ENCODE measurements at places on chromosomes 7 and 10.
A peak's percentile ranks its signal among the peaks of the same experiment; 100 is the strongest.

DNA sequence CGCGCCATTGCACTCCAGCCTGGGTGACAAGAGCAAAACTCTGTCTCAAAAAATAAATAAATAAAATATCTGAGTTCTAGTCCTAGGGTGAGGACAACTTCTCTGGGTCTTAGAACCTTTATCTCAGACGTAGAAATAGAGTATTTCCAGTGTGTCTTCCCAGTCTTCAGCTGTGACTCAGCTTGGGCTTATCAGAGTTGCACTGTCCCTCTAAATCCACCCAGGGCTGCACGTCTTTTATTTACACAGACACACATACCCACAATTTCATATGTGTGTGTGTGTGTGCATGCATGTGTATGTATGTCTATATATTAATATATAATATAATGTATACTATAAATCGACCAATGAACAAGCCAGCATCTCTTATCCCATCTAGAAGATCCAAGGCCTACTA, 13.0 kb upstream of the PDIA4 start:
- H3K4me3 ChIP-seq = no peak overlapping the region
- peaks cover 2% of the 10 kb centered on the region for H3K4me1 ChIP-seq
- H3K36me3 ChIP-seq = peaks cover 2% of the 10 kb centered on the region

GRCh38 chr7:36037121-36037662, 115.9 kb upstream of the EEPD1 start:
- H3K4me1 ChIP-seq = no peaks in the 10 kb centered on the region
- no peak for DNase-seq
- H3K36me3 ChIP-seq = no peaks in the 10 kb centered on the region
- no peak overlapping the region for H3K4me3 ChIP-seq
- no peak overlapping the region for H3K27ac ChIP-seq

DNA sequence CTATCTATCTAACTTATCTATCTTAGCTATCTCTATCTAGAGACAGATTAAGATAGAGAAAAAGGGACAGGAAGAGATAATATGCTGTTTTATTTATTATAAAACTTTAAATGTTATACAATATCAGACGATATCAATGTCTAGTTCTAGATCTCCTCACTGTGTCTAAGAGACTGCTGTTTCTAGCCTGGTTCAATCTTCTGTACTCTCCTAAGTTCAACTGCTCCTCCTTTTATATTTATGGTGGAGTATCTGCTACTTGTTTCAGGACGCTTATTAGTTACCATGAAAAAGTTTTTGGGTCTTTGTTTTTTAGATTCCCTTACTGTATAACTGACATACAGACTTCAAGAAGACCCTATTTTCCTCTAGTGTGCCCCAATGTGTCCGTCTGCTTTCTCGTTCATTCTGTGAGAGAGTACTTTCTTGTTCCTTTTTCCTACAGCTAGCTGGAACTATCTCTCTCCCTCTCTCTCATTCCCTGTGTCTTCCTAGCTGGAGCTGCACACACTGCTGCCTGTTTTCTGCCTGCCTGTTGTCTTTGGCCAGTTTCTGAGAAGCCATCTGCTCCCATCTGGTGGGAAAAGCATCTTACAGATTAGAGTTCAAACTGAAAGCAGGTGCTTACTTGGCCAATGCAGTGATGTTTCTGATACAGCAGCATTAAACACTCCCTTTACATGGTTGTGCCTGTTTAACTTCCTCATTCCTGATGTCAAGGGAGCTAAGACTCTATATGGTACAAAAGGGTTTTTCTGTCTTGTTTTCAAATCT, 49.4 kb upstream of the ARL4A start:
- no peaks in the 10 kb centered on the region for H3K36me3 ChIP-seq
- DNase-seq = no peak
- peak overlapping the region; percentile 88 for H3K27ac ChIP-seq
- H3K27me3 ChIP-seq = no peaks in the 10 kb centered on the region
- peak overlapping the region; percentile 76 for H3K4me3 ChIP-seq
- H3K4me1 ChIP-seq = peaks cover 16% of the 10 kb centered on the region

GRCh38 chr7:68185631-68186456, 1189.2 kb downstream of the TYW1 start:
- DNase-seq = no peak
- no peaks in the 10 kb centered on the region for H3K4me1 ChIP-seq
- no peak overlapping the region for H3K4me3 ChIP-seq

GRCh38 chr7:137221467-137221866, 122.1 kb downstream of the PTN start:
- H3K36me3 ChIP-seq = no peaks in the 10 kb centered on the region
- no peaks in the 10 kb centered on the region for H3K27me3 ChIP-seq
- no peak overlapping the region for H3K4me3 ChIP-seq
- no peak overlapping the region for H3K27ac ChIP-seq
- no peaks in the 10 kb centered on the region for H3K4me1 ChIP-seq

GRCh38 chr10:79923669-79924068, 25.2 kb downstream of the SFTPD start:
- H3K4me3 ChIP-seq = no peak overlapping the region
- no peak for DNase-seq
- H3K27me3 ChIP-seq = peaks cover 1% of the 10 kb centered on the region
- no peaks in the 10 kb centered on the region for H3K4me1 ChIP-seq
- H3K27ac ChIP-seq = no peak overlapping the region
- H3K36me3 ChIP-seq = no peaks in the 10 kb centered on the region

DNA sequence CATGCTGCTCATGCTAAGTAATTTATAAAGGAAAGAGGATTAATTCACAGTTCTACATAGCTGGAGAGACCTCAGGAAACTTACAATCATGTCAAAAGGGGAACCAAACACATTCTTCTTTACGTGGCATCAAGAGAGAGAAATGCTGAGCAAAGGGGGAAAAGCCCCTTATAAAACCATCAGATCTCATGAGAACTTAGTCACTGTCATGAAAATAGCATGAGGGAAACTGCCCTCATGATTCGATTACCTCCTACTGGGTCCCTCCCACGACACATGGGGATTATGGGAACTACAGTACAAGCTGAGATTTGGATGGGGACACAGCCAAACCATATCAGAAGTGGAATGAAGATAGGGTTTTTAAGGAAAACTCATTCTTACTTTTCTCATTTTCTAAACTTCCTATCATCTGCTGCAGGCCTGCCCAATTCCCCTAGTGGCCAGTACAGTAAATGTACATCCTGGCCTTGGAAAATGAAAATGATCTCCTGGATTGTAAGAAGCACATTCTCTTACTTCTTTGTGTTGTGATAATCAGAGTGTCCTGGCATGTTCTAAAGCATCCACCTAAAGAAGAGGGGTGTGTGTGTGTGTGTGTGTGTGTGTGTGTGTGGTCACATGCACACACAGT, 421.5 kb downstream of the LRMDA start:
- H3K27me3 ChIP-seq = no peaks in the 10 kb centered on the region
- H3K27ac ChIP-seq = no peak overlapping the region
- no peak overlapping the region for H3K4me3 ChIP-seq
- DNase-seq = no peak
- H3K4me1 ChIP-seq = no peaks in the 10 kb centered on the region

- no peaks in the 10 kb centered on the region for H3K4me1 ChIP-seq
- no peaks in the 10 kb centered on the region for H3K36me3 ChIP-seq
- H3K27ac ChIP-seq = no peak overlapping the region
- DNase-seq = no peak
- no peaks in the 10 kb centered on the region for H3K27me3 ChIP-seq
Measured at GRCh38 chr10:36175954-36176353, 533.9 kb upstream of the FZD8 start.

DNA sequence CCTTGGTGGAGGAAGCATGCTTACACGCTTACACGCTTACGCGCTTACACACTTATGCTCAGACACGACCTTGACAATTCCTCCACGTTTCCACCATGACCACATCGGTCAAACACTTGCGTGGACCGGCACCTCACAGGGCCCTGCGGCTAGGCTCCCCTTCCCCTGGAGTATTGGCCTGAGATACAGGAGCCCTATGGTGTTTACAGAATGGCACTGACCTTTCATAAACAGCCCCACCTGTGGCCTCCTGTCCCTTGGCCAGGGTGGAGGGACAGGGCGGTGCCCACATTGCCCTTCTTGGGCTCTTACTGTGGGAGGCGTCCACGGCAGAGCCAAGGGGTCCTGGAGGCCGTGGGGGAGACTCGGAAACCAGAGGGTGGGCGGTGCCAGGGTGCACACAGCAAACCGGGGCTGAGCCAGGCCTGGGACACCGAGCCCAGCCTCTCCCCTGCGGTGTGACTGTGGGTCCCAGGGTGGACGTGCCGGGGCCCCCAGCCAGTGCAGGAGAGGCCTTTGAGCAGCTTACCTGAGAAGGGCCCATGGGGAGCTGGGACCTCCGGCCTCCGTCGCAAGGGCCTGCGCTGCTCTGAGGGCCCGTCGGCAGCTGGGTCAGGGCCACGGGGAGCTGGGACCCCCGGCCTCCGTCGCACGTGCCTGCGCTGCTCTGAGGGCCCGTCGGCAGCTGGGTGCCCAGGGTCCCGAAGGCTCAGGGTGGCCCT, 44.2 kb upstream of the FOXL3 start:
- DNase-seq = no peak
- H3K4me3 ChIP-seq = no peak overlapping the region
- no peaks in the 10 kb centered on the region for H3K4me1 ChIP-seq

DNA sequence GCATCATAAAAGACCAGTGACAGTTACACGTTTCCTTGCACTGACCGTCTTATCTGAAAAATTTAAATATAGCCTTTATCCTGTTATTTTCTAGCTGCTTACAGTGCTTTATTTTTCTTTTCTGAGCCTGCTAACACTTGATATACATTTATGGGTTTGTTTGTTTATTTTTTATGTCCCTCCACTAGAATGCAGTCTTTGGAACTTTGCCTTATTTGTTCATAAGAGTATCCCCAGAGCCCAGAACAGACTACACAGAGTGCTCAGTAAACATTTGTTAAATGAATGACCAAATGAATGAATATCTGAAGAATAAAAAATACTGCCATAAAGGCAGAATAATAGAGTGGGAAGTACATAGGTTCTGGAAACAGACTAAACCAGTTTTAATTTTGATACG, 202.3 kb upstream of the LRRN3 start:
- H3K27me3 ChIP-seq = no peaks in the 10 kb centered on the region
- no peak for DNase-seq
- H3K4me1 ChIP-seq = no peaks in the 10 kb centered on the region
- no peak overlapping the region for H3K27ac ChIP-seq
- H3K4me3 ChIP-seq = no peak overlapping the region
- H3K36me3 ChIP-seq = peaks cover 2% of the 10 kb centered on the region

DNA sequence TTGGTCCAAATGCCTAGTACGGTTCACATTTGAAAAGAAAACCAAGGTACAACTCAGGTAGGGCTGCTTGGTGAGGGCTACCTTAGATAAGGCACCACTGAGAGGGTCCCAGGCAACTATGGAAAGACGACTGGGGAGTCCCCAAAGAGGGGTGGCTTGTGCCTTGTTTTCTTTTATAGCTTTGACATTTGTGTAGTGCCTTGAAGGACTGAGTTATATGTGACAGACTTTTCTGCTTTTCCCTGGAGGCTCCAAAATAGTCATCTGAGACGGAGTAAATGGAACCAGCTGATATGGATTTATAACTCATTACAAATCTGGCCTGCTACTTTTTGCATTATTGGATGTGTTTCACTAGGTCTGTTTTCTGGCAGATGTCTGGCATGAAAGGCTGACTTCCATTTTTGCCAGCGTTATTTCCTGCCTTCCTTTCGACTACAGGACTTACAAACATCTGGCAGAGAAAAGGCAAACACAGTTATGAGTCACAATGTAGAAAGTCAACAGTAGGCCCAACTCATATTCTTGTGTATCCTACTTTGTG, 88.2 kb upstream of the IMMP2L start:
- H3K27me3 ChIP-seq = peaks cover 6% of the 10 kb centered on the region
- no peak overlapping the region for H3K4me3 ChIP-seq
- H3K4me1 ChIP-seq = no peaks in the 10 kb centered on the region
- no peak overlapping the region for H3K27ac ChIP-seq
- DNase-seq = no peak

DNA sequence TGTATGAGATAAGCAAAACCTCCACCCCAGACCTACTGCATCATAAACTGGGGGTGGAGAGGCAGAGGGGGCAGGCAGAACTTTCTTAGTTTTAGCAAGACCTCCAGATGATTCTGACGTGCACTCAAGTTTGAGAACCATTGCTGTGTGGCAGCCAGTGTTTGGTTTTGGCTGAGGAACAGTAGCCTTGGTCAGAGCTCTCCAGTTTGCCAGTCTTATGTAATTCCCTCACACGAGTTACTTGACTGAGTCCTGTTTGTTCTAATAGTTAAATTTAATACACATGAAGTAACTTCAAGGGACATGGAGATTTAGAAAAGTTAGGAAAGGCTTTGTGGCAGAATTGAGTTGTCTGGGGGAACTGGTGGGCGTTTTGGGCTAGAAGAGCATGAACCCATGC, 38.5 kb downstream of the GARS1 start:
- no peak for DNase-seq
- H3K36me3 ChIP-seq = peaks cover 41% of the 10 kb centered on the region
- no peaks in the 10 kb centered on the region for H3K4me1 ChIP-seq
- peak overlapping the region; percentile 31 for H3K27ac ChIP-seq
- H3K4me3 ChIP-seq = no peak overlapping the region

GRCh38 chr10:71244431-71245419, 32.4 kb downstream of the UNC5B start:
- H3K36me3 ChIP-seq = no peaks in the 10 kb centered on the region
- H3K4me1 ChIP-seq = peaks cover 6% of the 10 kb centered on the region
- no peak overlapping the region for H3K27ac ChIP-seq
- DNase-seq = no peak
- peaks cover 14% of the 10 kb centered on the region for H3K27me3 ChIP-seq

DNA sequence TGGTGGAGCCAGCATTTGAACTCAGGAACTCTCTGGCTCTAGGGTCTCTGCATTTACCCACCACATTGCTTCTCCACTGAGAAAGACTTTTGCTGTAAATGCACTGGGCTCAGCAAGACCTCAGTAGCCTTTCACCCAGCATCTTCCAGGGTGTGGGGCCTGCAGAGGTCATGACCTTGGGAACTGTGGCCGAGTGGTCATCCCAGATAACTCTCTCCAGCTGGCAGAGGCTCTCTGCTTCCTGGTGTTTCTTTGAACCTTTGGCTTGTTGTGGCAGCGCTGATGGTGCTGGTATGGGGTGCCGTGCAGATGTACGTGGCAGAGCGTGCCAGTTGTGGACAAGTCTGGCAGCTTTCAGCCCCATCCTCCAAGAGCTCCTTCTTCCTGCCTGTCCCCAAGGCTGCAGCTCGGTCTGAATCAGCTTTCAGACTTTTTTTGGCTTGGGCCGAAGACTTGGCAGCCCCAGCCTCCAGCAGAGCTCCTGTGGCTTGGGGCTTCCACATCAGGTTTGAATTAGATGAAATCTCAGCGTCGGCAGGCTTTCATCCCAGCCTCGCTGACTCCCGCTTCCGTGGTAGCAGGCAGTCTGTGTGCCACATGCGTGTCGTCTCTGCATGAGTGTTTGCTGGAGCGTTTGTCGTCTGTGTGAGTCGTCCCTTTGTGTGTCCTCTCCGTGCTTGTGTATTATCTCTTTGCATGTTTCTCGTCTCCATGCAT, 21.5 kb downstream of the ADAMTS14 start:
- H3K27ac ChIP-seq = no peak overlapping the region
- DNase-seq = no peak
- no peak overlapping the region for H3K4me3 ChIP-seq
- no peaks in the 10 kb centered on the region for H3K4me1 ChIP-seq
- H3K27me3 ChIP-seq = peaks cover 1% of the 10 kb centered on the region

GRCh38 chr7:26633557-26633956, 230.8 kb downstream of the SKAP2 start:
- no peaks in the 10 kb centered on the region for H3K27me3 ChIP-seq
- no peaks in the 10 kb centered on the region for H3K4me1 ChIP-seq
- H3K4me3 ChIP-seq = no peak overlapping the region
- DNase-seq = no peak

GRCh38 chr10:97087296-97087695, 98.5 kb downstream of the SLIT1 start:
- no peak overlapping the region for H3K4me3 ChIP-seq
- H3K36me3 ChIP-seq = no peaks in the 10 kb centered on the region
- H3K4me1 ChIP-seq = no peaks in the 10 kb centered on the region

All from memory B cell (primary cell).